ENCODE measurements at places on chromosomes 3 and 15. TPM values are rescaled to one million over a fixed set of nuclear protein-coding genes. Genes with fewer than 3 reads are reported as not detected.

DNA sequence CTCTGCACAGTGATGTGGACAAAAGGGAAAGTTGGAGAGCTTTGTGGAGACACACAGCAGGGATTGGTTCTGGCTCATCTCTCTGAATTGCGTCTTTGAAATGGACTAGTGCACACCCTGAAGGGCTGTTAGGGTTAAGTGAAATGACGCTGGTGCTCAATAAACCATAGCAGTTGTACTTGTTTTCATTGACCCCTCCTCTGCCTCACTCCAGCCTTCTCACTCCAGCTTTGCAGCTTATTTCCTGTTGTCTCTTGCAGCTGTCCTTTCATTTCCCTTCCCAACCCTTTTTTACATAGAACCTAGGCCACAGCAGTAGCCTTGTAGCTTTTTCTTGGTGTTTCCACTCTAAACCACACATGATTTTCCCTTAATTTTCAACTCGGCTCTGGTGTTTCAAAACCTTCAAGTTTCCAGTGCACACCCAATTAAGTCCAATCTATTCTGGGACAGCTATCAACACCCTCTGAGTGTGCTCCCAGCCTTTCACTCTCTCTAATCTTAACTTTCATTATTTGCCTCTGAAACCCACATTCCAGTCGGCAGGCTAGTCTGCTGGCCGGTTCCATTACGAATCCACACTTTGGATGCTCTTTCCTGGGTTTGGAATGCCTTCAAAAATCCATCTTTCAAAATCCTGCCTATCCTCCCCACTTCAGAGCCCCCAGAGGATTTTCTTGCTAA lies 6.4 kb downstream of the C3orf52 start:
- no peak for DNase-seq

GRCh38 chr3:89171687-89172545 lies 64.5 kb downstream of the EPHA3 start:
- DNase-seq: no peak

- DNase-seq: no peak
Measured at GRCh38 chr15:79332824-79333510, 22.1 kb downstream of the TMED3 start.

DNA sequence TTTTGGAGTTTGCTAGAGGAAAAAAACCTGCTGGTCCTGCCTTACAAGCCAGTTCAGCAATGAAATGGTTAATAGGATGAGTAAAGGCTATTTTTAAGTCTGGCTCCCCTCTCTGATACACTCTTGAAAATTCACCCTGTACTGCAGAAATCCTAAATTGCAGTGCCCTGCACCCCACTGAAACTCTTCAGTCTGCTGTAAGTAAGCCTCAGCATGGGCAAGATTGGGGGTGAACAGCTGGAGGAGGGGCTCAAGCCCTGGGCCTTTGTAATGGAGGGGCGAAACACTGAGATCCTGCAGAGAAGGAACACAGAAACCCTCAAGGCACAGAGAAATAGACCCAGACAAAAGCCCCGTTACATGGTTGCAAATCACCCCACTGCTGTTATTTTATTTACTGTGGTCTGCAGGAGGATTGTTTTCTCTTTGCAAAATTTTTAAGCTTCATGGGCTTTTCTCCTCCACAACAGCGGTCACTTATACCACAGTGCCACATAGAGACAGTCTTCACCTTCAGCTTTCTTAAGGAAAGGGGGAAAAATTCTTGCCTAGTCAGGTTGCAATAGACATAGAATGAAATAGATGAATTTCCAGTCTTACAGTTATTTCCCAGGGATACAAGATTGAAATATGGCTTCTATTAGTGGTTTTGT lies 45.0 kb downstream of the SOX2 start:
- DNase-seq: no peak

DNA sequence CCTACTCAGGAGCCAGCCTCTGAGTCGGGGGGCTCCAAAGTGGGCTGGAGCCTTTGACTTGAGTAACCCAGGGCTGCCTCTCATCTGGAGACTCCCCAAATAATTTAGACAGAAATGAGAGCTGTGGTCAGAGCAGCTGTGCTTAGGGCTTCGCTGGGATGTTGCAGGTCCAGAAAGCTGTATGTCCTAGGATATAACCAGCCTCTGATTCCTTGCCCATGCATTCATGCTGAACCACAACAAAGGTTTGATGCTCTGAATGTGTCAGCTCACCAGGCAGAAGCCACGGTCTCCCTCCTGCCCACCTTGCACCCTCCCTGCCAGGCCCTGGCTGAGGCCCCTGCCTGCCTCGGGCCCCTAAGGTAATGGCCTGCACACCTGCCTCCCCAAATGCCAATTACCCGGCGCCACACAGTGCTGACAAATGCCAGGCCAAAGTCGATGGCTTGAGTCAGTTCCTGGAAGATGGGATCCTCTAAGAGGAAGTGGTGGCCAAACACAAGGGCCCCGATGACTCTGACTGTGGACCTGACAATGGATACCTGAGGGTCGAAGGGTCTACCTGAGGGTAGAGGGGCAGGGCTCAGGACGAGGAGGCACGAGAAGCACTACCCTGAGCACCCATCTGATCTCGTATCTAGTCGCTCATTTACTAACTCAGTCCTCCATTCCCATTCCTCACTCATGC lies 21.7 kb upstream of the PARL start:
- no peak for DNase-seq

- DNase-seq: no peak
Measured at GRCh38 chr15:81504170-81504905, 130.3 kb upstream of the TMC3 start.

GRCh38 chr15:101615414-101615985 lies 36.7 kb downstream of the TM2D3 start:
- DNase-seq: peak; percentile 87

DNA sequence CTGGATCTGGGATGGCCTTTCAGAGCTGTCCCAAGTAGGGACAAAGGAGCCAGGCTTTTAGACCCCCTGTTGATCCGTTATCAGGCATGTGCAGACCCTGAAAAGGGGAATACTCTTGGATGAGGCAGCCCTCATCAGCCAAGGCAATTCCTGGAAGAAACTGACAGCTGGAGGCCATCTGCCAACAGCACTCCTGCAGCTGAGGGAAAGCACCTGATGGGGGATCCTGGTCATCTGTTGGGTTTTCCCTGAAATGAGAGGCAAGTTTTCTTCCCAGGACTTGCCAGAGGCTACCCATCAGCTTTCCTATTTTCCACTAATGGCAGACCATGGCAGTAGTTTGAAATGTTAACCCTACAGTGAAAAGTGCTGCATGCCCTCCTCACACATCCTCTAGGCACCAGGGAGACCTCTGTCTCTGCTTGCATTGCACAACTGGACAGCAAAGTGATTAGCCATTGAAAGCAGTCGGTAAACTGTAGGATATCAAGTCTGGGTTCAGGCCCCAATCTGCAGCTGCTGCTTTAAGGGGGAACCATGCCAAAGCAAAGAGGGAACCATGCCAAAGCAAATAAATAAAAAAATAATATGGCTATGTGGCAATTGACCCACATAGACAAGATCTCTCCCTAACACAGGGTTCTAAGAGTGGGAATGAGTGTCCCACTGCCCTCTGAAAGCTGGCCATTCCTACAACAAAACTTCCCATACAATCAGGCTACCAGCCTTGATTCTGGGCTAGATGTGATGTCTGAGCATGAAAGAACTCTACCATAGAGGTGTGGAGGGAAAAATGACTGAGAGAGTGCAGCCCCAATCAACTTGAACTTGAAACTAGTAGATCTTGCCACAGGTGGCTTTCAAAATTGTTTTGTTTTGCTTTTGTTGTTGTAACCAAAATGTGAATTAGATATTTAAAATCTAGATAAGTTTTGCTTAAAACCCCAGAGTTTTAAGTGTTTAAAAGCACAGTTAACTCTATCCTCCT lies 232.0 kb upstream of the STT3B start:
- no peak for DNase-seq

GRCh38 chr15:62440362-62441105 lies 275.4 kb upstream of the C2CD4B start:
- no peak for DNase-seq

GRCh38 chr3:25597535-25598101 lies 67.1 kb downstream of the TOP2B start:
- no peak for DNase-seq

DNA sequence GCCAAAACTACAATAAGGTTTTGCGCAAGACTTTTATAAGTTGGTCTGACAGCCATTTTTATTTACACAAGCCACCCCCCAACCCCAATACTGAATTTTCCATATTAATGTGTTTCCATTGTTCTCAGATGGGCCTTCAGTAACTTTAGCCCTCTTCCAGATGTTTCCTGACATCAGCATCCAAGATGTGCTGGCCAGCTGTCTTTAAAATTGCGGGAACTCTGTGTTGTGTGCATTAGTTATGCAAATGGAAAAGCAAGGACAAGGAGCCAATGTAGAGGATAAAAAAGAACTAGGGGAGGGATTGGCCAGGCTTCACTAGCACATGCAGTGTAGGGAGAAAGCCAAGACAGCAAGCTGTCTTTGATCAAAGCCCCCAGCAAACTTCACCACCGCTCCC lies 45.4 kb downstream of the COMMD2 start:
- no peak for DNase-seq

GRCh38 chr15:23073890-23074646 lies 34.7 kb upstream of the TUBGCP5 start:
- DNase-seq: no peak

DNA sequence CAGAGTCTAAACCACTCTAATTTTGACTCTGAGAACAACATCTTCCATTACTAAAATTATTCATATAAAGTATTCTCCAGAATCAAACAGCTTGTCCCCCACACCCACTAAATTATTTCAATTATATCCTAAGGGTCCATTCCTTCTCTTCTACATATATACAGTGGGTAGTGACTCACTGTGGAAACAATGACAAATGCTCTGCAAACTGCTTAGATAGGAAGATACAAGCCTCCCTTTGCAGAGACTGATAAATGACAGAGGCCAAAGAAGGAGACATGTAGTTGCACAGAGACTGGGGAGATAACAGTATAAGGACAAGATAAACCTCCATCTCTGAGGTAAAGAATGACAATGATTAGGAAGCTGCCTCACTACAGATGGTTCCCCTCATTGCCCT lies 1087.4 kb downstream of the AGBL1 start:
- DNase-seq: no peak

GRCh38 chr3:50502584-50503423 lies 630 bp downstream of the CACNA2D2 start:
- no peak for DNase-seq

DNA sequence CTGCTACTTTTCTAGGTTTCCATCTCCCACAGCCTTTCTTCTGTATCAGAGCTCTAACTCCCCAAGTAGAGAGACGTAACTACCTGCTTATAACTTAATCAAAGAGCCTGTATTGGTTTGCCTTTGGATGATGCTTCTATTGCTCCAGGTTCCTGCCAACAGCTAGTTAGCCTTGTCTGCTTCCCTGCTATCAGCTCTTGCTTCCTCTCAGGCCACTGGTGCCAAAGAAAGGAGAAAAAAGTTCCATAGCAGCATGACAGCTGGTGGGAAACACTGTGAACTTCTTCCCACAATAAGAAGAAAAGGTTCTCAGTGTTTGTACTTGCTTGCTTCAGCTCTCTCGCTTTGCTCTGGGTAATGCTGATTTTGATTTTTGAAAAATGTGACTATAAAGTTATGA lies 206.6 kb downstream of the GBE1 start:
- DNase-seq: no peak

Gene CNTN6
- 2.1 TPM for total RNA-seq

Gene TUSC7
- total RNA-seq: not detected

Gene RGMA
- 20.3 TPM for total RNA-seq

Gene SPINT1
- total RNA-seq: 1.7 TPM

Gene SLC22A14
- total RNA-seq: 0.38 TPM

Gene ROBO2
- 3.4 TPM for total RNA-seq

Gene HRH1
- 11.4 TPM for total RNA-seq

Gene COLQ
- total RNA-seq: 2.2 TPM
